Stimulated activated CD8-positive, alpha-beta memory T cell treated with anti-CD3 and anti-CD28 coated beads, Interleukin-15, amount 100 ng/mL, for 24 hours (primary cell): ENCODE measurements at places on chromosomes 13 and 19.

GRCh38 chr13:96229356-96229755 is 139.4 kb downstream of the HS6ST3 start:
- no peak for DNase-seq

- DNase-seq: no peak
These were observed 35.0 kb downstream of the NAA16 start for GRCh38 chr13:41345914-41346589.

DNA sequence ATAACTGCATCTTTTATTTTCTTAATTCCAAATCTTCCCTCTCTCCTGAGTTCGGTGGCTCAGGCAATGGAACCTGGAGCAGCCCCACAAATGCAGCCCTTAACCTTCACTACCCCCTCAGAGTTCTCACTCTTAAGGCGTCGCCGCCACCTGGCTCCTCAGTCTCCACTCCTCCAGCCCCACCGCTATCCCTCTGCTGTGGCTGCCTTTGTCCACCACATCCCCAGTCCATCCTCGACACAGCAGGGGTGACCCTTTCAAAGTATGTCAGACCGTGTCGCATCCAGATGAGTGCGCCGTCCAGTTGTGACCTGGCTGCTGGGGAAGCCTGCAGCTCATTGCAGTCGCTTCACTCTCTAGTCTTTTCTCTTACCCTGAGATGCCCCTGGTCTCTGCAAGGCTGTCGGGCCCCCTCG is 1.0 kb downstream of the SPPL2B start:
- DNase-seq: no peak

- no peak for DNase-seq
These were observed 437.3 kb upstream of the ZNF507 start for GRCh38 chr19:31908080-31908479.

- no peak for DNase-seq
These were observed 2.9 kb upstream of the DCUN1D2 start for GRCh38 chr13:113493315-113493951.

DNA sequence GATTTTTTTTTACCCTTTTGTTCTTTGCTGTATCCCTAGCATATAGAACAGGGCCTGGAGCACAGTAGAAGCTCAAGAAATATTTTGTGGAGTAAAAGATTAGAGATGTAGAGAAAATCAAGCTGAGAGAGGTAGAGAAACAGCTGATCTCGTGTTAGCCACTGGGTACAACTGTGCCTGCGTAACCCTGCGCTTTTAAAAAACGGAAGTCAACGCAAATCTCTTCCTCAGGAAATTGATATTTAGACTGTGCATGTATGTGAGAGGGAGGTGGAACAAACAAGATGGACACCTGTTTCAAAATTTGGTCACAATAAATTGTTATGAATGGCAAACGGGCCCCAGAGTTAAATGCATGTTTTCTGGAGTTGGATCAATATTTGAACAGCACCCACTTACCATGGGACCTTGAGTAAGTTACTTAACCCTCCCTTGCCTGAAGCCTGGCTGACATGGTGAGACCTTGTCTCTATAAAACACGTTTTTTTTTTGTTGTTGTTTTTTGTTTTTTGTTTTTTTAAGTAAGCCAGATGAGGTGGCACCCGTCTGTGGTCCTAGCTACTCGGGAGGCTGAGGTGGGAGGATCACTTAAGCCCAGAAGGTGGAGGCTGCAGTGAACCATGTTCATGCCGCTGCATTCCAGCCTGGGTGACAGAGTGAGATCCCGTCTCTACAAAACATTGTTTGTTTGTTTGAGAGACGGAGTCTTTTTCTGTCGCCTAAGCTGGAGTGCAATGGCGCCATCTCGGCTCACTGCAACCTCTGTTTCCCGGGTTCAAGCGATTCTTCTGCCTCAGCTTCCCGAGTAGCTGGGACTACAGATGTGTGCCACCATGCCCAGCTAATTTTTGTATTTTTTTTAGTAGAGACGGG is 3.3 kb upstream of the EPOR start:
- DNase-seq: no peak

DNA sequence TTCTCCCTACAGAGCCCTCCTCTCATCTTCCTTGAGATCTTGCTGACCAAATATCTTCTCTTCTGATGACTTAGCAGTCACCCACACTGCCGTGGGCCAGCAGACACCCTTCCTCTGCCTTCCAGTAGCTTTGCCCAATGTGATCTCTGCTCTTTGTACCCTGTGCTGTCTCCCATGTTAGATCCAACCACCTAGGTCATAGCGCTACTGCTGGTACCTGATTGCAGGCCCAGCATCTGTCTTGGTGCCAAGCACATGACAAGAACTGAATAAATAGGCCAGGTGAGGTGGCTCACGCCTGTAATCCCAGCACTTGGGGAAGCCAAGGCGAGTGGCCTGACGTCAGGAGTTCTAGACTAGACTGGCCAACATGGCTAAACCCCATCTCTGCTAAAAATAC is 149.7 kb downstream of the TM9SF2 start:
- no peak for DNase-seq

DNA sequence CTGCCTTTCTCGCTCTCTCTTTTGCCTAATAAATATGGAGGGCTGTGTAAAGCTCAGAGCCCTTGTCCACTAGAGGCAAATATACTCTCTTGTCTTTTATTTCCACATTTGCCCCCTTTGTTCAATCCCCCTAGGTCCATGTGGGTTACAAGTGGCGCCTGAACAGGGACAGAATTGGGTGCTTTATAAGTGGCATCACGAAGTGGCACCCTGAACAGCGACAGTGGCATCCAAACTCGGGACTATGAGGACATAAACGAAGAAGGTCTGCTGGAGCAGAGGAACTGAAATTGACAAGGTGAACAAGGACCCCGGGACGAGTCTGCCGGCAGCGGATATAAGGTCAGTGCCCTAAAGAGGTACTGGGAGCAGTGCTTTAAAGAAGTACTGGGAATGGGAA is 4.3 kb upstream of the ZNF610 start:
- no peak for DNase-seq

DNA sequence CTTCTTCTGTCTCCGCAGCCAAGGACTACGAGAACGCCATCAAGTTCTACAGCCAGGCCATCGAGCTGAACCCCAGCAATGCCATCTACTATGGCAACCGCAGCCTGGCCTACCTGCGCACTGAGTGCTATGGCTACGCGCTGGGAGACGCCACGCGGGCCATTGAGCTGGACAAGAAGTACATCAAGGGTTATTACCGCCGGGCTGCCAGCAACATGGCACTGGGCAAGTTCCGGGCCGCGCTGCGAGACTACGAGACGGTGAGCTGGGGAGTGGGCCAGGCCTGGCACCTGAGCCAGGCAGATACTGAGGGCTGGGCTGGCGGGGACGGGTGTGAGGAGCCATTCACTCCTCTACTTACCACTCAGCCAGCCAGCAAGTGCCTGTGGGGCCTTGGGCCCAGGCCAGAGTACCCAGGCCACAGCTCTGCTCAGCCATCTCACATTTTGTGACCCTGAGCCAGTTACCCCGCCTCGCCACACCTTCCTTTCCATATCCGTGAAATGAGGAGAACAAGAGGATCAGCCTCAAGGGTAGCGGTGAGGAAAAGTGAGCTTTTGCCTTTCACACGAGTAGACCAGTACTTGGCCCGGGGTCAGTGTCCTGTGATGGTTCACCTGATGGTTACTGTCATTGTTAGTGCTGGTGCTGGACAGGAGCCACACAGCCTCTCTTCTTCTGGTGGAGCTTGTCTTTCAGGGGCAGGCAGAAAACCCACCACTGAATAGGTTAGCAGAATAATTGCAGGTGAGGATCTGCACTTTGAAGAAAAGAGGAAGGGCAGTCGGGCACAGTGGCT is 7.0 kb downstream of the PPP5C start:
- DNase-seq: no peak

- DNase-seq: no peak
These were observed 76.6 kb downstream of the TNFSF11 start for GRCh38 chr13:42650506-42650905.

GRCh38 chr19:49553451-49554271 is 25.9 kb downstream of the RCN3 start:
- DNase-seq: no peak

DNA sequence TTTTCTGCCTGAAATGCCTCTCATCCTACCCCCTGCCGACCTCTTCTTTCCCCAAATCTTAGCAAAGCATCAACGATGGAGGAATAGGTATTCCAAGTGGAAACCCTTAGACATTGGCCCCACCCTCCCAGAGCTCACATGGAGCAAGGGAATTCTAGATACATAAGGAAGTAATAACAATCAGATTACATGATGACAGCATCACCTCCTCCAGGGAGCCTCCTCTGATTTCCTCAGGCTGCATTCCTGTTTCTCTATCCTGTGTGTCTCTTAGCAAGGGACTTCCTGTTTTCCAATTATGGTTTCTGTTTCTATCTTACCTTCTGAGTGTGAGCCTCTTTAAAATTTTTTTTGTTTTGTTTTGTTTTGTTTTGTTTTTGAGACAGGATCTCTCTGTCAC is 246.6 kb downstream of the TSHZ3 start:
- no peak for DNase-seq

- no peak for DNase-seq
These were observed 379.8 kb downstream of the TBC1D4 start for GRCh38 chr13:75102001-75102716.

DNA sequence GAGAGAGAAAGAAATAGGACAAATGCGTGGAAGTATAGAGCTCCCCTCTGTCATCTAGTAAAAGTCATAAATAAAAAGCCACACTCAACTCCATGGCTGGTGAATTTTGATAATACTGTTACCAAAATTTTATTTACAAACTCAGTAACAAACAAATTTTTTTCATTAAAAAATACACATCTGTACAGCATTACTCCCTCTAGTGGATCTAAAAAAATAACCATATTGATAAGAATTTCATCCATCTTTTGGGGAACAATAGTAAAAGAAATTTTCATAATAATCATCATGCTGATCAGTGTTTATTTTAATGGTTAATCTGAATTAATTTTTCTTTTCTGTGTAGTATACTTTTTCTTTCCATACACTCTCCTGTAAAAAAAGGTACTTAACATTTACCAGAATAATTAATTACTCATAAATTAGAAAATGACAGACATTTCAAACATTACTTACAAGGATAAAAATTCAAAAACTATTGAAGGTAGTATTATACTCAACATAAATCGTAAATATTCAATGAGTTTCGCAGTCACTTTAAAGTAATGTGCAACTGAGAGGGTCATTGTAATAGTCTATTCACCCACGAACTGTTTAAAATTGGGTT is 173.5 kb upstream of the LSM14A start:
- no peak for DNase-seq

GRCh38 chr19:58170860-58171259 is 12.0 kb upstream of the ZNF274 start:
- DNase-seq: no peak

- no peak for DNase-seq
These were observed 21.5 kb upstream of the GSX1 start for GRCh38 chr13:27770809-27771208.

DNA sequence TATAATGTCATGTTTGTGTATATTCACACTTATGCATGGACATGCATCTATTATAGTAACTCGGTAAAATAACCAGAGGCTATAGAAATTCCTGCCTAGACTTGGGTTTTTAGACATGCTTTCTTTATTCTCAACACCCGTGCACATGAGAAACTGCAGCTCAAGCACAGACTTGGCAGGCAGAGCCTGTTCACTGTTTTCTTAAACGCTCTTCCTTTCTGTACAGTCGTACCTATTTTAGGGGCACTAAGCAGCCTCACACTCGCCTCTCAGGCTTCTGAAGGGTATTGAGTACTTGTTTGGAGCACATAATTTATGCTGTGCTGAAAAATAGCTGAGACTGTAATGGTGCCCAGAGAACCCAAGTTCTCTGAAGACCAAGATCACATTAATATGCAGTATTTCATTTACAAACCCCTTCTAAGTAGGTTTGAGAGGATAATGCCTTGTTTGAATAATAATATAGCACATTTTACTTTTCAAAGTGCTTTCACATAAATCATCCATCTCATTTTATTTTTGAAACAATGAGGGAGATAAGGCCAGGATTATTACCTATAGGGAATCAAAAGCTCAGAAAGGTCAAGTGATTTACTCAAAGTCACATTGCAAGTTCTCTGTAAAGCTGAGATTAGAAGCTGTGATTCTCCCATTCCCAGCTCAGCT is 429.9 kb downstream of the SPRY2 start:
- no peak for DNase-seq

DNA sequence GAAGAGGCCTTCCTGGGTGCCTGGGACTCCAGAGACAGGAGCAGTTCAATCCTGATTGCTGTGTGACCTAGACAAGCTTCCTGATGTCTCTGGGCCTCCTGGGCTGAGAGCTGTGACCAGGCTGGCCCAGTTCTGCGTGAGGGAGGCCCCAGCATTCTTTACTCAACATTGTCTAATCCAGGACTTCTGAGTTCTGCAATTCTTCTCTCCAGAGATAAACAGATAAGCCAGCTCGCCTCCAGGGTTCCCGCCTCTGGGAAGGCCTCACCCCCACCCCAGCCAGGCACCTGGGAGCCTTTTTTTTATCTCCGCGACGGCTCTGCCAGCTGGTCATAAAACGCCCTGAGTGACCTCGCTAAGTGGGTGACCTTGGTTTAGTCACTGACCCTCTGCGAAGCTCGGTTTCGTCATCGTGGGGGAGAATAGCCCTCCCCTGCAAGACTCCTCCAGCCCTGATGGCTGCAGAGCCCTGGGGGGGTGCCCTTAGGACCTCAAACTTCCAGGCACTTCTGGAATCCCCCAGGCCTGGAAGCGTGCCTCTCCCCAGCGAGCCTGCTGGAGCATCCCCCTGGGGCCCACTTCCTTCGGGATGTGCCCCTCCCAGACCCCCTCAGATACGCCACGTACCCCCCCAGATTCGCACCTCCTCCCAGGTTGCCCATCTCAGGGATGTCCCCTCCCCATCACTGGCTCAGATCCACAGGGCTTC is 1.9 kb downstream of the SULT2B1 start:
- DNase-seq: no peak

GRCh38 chr19:53580871-53581835 is 43.2 kb downstream of the ZNF331 start:
- DNase-seq: no peak

DNA sequence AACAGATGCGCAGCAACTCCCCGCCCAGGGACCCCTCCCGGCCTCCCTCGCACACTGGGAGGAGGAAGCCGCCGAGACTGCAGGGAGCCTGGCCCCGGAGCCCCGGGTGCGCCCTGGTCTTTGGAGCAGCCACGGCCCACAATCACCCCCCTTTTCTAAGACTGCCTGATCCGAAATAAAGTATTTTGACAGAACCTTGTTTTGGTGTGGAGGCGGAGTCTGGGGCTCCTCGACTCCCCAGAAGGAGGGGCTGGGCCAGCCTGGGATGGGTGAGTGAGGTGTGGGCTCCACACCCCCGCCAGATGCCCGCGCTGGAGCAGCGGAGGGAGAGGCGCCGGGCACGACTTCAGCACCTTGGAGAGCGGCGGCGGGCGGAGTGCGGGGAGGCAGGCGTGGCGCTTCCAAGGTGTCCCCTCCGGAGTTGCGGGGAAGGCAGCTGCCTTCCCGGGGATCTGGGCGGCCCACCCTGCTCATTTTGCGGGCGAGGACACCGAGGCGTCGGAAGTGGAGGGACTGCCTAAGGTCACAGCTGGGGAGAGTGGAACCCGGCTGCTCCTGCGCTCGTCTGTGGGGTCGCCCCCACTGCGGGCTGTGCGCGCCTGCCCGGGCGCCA is 9.4 kb downstream of the SIRT6 start:
- DNase-seq: peak; percentile 52

- DNase-seq: no peak
These were observed 48.2 kb upstream of the CALM3 start for GRCh38 chr19:46552891-46553290.
